ENCODE measurements at places on chromosomes 1 and 21.

- DNase-seq, result no peak
Observed at GRCh38 chr1:77672374-77672773, 10.1 kb downstream of the ZZZ3 start.

- no peak for DNase-seq
Observed at GRCh38 chr1:180280617-180281016, 50.6 kb downstream of the LHX4 start.

DNA sequence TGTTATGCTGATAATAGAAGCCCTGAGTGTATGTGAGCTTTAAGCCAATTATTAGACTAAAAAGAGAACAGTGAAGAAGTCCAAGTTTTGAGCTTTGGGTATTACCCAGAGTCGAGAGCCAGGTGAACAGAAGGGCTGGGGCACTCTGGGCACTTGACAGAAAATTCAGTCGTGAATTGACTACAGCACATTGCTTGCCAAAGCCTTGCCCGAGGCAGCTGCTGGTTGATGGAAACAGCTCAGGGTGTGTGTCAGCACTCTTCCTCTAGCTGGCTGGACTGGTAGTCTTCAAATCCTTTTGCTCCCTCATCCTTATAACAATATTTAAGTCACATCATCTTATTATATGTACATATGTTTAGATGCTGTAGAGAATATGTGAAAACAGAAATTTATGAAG is 21.3 kb downstream of the PDE4B start:
- no peak for DNase-seq

DNA sequence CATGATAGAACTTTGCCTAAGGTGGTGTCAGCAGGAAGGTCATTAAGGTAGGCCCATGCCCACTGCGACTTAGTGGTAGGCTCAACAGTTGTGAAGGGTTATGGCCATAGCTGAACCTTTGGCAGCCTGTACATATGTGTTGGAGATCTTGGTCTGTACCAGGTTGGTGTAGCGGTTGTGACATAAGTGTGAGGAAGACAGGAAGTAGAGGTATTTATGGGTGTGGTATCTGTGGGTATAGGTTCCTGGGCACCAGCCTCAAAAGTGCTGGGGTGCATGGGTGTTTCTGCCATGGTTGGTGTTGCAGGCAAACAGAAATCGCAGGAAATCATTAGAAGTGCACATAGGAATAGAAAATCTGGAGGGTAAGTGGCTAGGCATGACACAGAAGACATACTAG is 18.6 kb upstream of the LRIF1 start:
- DNase-seq, result no peak

- no peak for DNase-seq
Observed at GRCh38 chr21:44054710-44055109, 42.6 kb downstream of the TRAPPC10 start.

DNA sequence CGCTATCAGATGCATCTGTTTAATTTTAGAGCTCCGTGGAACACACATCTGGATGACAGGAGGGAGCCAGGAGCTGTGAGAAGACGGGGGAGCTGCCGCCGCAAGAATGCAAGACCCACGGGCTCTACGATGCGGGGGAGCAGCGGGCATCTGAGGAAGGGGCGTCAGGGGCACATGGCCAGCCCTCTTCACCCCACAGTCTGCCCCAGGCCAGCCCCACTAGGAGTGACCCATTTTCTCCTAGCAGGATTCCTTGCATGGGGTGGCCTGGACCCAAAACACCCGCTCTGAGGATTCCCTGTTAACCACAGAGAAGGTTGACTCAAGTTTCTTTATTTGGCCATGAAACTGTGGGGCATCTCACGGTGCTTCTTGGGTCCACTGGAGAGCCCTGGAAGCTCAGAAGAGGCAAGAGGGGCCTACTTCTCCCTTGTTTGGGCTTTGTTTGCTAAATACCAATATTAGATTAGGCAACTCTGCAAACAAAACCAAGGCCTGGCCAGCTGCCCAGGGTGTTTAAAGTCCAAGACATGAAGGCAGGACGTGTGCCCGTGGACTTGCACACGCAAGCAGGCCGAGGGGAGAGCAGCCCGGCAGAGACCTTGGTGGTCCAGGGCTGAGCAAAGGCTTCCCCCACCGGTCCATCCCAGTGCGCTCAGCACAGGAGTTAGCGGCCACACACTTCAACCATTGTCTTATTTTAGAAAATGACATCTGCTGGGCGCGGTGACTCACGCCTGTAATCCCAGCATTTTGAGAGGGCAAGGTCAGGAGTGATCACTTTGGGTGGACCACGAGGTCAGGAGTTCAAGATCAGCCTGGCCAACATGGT is 89.8 kb downstream of the DHRS3 start:
- DNase-seq, result no peak

DNA sequence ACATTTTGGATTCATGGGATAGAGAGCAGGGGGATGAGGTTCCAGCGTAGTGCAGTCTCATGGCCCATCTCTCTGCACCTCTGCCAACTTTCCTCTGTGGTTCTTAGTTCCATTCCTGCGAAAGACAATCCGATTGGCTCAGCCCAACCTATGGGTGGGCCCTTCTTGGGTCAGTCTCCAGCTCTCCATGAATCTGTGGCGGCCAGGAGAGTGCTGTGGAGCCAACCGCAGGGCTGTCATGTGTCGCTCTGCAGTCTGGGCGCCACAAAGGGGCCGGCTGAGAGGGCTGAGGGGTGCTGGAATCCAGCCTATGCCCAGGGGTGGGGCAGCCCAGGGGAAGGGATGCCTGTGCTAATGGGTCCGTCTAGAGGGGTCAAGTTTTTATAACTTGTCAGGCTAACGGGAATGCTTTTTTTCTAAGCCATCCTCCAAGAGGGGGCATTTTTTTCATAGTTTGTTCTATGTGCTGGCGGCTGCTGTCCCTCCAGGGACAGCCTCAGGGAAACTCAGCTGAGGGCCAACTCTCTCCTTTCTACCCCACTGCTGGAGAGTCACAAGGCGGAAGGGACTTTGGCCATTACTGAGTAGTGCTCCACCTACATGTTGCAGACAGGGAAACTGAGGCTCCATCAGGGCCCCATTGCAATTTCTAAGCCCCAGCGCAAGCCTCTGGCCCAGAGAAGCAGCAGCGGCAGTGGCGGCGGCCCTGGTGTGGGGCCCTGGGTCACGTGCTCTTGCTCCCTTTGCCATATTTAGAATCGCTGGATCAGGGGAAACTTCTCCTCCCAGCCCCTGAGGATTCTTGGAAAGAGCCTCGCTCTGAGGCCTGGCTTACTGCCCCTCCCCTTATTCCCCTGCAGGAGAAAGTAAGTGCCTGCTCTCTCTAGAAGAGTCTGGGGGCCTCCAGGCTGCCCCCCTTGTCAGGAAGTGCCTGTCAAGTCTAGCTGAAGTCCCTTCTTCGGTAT is 23.4 kb downstream of the KCNQ4 start:
- DNase-seq, result no peak

GRCh38 chr1:240766831-240767230 is 154.9 kb upstream of the GREM2 start:
- no peak for DNase-seq

DNA sequence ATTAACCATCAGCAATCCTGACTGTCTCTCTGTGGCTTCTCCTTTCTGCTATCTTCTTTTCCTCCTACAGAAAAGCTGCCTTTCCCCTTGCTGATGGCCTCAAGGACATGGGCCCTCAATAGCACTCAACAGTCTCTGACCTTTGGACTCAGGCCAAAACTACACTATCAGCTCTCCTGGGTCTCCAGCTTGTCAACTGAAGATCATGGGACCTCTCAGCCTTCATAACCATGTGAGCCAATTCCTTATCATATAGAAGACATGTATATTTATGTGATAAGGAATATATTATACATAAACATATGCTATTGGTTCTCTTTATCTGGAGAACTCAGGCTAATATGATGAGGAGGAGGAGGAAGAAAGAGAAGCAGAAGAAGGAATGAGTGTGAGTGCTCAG is 91.8 kb upstream of the GJB5 start:
- no peak for DNase-seq

- no peak for DNase-seq
Observed at GRCh38 chr1:152886085-152886484, 8.0 kb downstream of the SMCP start.

DNA sequence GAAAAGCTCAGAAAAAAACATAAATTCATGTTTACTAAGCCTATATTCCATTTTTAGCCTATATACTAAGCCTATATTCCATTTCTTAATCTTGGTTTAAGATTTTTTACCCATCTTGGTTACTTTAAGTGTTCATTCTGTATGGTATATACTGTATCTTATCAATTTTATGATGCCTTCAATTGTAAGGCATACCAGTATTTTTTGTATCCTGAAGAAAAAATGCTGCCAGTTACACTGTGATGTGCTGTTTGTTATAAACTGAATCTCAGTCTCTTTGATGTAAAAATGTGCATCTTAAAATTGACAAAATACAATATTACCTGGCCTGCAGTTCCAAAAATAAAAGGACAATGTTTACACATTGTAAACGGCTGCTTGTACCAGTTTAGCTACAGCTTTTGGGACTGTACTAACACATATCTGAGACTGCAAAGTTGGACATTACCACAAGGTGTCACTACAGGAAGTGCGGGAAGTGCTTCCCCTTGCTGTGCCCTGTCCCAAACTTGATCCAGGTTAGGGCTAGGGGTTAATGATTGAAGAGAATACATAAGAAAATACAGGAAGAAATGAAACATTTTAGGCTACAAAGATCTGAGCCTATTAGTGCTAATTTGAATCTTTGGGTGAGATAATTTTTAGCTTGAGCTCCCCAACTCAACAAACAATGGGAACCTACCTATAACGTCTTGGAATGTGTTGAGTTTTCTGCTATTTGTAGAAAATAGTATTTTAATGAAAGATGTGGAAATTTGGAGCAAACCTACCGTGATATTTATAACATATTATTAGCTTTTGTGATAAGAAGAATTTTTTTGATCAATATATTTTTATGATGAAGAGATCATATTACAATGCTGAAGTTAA is 108.9 kb downstream of the LBR start:
- DNase-seq, result peak; percentile 13

DNA sequence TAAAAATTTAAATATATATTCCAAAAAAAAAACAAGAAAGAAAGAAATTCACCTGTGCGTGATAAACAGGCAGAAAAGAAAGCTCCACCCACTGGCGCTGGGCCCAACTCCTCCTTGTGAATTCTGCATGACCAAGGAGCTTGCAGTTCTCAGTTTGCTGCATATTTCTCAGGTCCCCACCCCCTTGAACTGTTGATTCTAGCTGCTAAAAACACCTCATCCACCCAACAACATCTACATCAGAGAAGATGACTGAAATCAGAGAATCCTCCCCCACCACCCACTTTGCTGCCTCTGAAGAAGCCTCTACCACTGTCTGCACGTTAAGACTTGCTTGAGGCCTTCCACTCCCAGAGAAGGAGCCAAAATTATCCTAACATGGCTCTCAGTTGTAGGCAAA is 104.8 kb downstream of the RGS2 start:
- DNase-seq, result no peak

GRCh38 chr1:13228343-13228781 is 2.4 kb upstream of the PRAMEF18 start:
- DNase-seq, result no peak

DNA sequence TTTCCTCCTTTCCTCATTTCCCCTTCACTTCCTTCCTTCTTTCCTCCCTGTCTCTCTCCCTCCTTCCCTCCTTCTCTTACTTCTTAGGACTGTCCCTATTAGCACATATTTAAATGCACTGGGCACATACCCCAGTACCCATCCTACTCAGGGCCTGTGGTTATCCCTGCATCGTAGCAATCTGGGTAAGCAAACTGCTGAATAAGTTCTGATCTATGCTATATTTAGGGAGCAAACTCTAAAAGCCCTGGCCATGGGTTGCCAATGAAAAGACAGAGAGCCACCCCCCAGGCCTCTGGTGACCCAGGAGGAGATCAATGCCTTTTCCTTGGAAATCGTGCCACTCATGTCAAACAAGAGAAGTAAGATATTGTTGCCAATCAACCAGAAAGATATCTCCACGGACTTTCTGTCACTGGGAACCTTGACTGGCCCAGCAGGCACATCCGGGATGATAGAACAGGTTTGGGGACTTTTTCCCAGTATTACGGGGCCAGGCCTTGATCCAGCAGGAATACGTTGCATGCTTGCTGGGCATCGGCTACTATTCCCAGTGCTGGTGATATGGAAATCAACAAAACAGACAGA is 5.4 kb downstream of the FAM3B start:
- no peak for DNase-seq

DNA sequence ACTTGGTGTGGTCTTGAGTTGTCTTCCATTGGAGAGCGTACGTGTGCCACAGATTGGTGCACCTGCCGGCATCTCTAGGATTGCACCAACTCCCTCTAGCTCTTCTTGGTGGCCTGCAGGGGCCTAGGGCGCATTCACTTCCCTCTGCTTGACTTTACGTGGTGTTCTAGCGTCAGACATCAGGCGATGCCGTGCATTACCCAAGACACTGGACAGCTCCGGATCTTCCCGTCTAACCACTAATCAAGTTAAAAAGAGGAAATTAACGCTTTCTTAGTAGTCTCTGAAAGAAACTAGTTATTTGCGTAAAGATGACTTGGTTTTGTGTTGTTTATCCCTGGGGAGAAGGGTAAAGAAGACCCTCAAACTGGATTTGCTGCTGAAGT is 510 bp upstream of the IL10RB start:
- peak; percentile 73 for DNase-seq

DNA sequence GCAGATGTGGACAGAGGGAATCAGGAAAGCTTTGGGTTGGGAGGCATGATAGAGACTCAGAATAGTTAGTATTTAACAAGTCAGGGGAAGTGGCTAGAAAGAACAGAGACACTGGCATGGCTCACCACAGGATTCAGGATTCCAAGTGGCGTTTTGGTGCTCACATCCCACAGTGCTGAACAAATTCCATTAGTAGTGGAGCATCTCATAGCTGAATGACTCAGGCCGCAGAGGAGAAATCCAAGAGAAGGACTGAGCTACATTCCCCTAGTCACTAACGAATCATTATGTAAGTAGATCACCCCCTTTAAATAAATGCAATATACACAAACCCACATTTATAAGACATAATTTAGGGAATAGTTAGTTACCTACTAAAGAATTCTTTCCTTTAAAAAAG is 5.0 kb upstream of the KCNJ9 start:
- DNase-seq, result no peak

- no peak for DNase-seq
Observed at GRCh38 chr1:228937851-228938536, 202.7 kb downstream of the RHOU start.

DNA sequence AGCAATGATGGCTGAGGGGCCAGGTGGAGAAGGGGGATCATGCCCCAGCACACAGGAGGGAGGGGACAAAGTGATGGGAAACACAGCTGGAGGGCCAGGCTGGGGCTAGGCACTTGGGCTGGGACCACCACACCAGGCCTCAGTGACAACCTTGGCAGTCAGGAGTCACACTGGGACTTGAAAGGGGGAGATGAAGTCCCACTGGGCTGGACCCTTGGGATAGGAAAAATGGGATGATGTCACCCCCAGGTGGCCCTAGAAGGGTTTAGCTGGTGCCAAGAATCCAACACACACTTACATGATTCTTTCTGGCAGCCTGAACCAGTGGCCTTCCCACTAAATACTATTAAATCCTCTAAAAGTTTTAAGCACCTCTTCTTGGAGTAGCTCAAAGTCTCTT is 17.1 kb downstream of the ZBTB17 start:
- DNase-seq, result no peak

Measured in memory B cell (primary cell).